ENCODE measurements at places on chromosomes 4 and X.

GRCh38 chr4:188819233-188819632, 680.0 kb downstream of the TRIML1 start:
- DNase-seq, result no peak

DNA sequence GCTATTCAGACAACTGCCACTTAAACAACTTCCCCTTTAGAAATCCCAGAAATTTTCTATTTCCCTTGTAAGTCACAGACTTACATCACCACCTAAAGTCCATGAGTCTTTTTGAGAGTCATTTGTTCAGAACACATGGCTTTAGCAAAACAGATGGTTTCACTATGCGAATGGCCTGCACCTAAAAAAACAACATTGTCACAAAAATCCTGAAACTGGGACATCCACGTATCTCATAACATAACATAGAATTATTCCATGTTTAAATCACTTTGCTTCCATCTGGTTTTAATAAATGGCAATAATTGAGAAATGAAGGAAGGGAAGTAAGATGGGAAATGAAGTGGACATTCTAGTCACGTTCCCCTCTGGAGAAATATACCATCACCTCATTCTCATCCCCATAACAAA, 155.3 kb upstream of the EDNRA start:
- no peak for DNase-seq

- no peak for DNase-seq
Observed at GRCh38 chr4:98515470-98515809, 143.0 kb downstream of the TSPAN5 start.

- DNase-seq, result no peak
Observed at GRCh38 chr4:53136954-53137353, 228.9 kb downstream of the SCFD2 start.

DNA sequence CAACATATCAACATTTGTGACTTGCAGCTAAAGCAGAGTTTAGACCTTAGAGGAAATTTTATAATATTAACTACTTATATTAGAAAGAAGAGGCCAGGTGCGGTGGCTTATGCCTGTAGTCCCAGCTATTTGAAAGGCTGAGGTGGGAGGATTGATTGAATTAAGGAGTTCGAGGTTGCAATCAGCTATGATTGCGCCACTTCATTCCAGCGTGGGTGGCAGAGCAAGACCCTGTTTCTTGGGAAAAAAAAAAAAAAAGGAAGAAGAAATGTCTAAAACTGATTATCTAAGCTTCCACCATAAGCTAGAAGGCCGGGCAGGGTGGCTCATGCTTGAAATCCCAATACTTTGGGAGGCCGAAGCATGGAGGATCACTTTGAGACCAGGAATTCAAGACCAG, 42.0 kb upstream of the USP9X start:
- DNase-seq, result no peak

DNA sequence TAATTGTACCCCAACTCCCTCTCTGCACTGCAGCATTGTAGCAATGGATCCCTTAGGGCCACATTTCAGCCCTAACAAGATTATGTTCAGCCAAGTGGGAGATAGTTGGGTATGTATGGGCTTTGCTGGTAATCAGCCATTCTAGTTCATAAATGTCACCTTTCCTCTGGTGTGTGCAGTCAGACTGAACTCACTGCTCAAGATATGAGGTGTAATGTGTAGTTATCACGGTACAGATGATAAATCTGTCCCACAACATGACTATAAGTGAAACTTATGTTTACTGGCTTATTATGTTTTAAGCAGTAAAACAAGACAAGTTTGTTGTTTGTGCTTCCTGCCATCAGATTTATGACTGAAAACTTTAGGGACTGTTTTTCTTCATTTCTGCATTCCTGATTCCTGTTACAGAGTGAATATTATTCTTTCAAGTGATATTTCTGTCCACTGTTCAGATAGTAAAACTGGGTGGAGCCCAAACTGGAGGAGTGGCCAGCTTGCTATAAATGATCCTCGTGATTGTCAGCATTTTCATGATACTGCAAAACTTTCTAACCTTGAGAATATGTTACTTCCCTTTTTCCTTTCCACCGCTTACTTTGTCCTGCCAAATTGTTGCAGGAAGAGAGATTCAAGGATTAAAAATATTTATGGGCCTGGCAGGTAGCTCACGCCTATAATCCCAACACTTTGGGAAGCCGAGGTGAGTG, 44.9 kb downstream of the ANAPC4 start:
- no peak for DNase-seq

GRCh38 chr4:30719454-30720020, 632 bp upstream of the PCDH7 start:
- no peak for DNase-seq

DNA sequence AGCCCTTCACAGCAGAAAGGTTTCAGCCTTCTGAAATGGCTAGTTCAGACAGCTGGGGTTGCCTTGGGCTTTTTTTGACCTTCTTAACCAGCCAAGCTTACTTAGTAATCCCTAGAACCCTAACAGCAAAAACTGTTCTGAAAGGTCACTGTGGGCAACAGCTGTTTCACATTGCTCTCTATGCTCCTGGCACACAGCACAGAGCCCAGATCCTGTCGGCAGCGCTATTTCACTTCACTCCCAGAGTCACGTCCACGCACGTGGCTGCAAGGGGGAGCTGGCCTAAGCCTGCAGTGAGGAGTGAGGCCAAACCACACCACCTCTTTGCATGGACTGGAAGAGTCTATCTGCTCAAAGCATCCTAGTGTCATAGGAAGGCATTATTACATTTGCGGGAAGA, 32.0 kb upstream of the STS start:
- DNase-seq, result peak; percentile 76

DNA sequence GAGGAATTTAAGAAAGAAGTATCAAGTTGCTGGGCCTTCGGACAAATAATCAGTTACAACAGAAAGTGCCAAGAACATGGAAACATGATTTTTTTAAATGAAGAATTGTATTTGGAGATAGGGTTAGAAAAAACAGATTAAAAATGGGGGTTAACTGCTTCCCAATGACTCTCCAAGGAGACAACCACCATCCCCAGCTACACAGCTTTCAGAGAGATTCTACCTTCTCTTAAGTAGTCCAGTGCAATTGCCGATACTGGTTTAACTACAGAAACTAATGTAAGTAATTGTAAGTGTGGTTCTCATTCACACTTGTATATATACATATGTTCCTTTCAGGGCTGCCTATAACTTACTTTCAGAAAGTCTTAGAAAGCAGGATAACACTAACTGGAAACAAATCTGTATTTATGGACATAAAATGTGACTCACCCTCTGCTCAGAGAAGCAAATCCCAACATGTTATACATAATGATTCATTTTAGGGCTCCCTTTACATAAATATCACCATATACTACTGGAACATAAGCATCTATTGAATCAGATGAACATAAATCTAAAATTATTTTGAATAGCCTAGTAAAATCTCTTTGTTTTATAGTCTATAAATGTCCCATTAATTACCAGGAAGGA, 248.9 kb upstream of the UGT8 start:
- DNase-seq, result no peak

- no peak for DNase-seq
Observed at GRCh38 chr4:17241835-17242234, 270.1 kb downstream of the QDPR start.

DNA sequence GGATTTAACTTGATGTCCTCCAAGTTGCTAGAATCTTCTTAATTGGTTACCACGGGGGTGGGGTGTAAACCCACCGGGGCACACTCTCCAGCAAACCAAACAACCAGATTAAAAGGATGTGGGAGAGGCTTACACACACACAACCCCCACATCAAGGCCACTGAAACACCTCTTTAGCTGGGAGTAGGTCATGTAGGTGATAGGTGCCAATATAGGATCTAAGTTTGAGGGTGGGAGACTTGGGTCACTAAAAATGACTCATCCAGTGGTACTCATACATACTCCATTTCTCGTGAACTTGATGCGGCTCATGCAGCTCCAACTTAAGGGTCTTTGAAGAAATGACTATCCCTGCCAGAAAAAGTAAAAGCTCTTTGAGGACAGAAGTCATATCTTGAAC, 20.5 kb upstream of the CD40LG start:
- DNase-seq, result no peak

- no peak for DNase-seq
Observed at GRCh38 chrX:2401590-2402360, 99.0 kb downstream of the DHRSX start.

DNA sequence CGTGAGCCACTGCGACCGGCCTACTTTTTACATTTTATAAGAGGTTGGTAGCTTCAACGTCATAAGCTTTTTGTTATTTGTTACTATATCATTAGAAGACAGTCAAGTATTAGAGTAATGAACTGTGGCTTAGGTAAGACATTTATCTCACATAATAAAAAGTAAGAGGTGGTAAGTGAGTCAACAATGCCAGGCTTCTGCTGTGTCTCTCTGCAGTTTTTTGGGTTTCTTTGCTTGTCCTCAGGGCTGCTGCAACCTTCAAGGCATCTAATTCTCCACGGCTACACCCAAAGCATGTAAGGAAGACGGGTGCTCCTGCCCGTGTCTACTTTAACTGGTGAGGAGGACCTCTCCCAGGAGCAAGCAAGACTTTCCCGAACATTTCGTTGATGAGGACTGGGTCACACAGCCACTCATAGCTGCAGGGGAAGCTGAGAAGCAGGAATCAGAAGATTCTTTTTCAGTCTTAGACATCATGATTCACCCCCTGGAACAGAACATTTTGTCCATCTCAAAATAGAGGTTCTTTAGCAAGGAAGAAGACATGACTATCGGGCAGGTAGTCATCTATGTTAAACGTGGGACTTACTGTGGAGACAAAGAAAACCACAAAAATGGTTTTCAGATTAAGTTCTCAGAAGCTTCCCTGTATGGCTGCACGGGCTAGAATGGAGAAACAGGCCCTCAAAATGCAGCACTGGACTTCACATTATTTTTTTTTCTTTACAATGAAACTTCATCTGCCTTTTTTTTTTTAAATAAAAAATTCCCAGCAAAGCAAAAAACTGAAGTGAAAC, 13.0 kb upstream of the RHOH start:
- no peak for DNase-seq

GRCh38 chr4:156503119-156503518, 468.5 kb downstream of the PDGFC start:
- no peak for DNase-seq

DNA sequence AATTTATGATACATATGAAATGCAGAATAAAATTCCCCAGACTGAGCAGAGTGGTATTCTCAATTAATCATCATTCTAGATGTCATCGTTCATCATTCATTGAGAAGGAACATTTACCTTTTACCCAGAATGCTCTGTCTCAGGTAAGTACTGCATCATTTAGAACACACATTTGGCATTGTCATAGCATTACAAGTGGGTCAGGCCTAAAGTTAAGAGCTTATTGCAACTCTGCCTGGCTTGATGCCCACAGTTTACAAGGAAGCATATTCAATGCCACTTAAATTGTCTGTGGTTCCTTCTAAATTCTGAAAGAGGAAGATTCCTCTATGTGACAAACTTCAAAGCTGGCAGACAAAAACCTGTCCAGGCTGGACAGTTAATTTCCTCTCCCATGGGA, 87.3 kb downstream of the CAMK2D start:
- no peak for DNase-seq

- DNase-seq, result no peak
Observed at GRCh38 chr4:144449611-144450010, 196.3 kb upstream of the HHIP start.

DNA sequence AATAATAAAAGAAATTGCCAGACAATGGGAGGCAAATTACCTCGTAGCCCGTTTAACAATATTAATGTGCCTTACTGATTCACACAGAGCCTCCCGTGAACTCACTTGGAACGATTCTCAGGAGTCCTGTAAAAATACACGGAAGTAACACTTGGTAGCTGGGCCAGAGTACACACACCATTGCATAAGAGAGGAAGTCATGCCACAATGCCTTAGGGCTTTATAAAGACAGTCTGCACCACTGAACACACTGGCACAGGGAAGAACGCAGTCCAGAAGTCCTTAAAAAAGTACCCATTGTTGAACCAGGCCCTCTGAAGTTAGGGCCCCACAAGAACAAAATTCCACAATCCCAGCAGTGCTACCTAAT, 15.1 kb downstream of the SLC2A9 start:
- no peak for DNase-seq

DNA sequence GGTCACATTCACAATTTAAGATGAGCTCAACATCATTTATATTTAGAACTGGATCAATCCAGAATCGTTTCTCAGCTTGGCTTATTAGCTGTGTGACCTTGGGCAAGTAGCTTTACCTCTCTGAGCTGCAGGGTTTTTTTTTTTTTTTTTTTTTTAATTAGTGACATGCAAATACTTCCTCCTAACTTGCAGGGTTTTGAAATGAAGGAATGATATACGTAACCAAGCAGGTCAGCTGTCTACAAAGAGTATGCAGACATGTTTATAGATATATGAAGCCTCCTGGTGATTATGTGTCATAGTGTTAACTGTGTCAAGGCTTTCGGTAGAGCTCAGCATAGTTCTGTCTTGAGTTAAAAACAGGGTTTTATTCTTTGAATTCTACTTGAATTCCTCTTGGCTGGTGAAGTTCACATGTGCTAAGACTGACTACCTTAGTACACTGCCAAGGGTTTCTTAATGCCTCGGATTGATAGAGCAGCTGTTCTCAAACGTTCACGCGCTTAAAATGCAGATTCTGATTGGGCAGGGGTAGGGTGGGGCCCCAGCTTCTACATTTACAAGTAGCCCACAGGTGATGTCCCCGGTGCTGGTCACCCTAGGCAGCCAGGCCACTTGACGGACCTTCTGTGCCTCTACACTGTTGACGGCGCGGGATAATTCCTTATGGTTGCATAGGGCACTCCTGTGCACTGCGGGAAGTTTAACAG, 654 bp upstream of the STS start:
- no peak for DNase-seq

DNA sequence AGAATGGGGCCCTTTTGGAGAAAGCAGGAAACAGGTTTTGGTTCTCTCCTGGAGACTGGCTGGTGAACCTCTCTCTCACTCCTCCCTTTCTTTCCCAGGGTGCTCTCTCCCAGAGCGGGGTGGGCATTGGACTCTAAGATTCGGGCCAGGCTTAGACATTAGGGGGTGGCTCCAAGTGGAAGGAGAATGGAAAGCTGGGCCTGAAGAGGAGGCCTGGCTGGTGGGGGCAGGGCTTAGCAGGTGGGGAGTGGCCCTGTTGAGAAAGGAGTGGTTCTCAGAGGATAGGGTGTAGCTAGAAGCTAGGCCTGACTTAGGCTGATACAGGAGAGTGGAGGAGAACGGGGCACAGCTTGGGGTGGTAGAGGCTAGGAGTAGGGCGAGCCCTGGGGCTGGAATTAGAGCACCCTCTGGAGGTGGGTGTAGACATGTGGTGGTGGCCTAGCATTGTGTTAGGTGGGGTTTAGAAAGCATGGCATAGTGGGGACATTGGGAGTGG, 5.7 kb downstream of the PLP2 start:
- no peak for DNase-seq

GRCh38 chrX:140362861-140363260, 142.0 kb downstream of the SOX3 start:
- DNase-seq, result no peak

GRCh38 chr4:105963461-105964400, 68.5 kb downstream of the NPNT start:
- no peak for DNase-seq
